ENCODE measurements at places on chromosomes 3 and 15. TPM values are rescaled to one million over a fixed set of nuclear protein-coding genes. Genes with fewer than 3 reads are reported as not detected.

ZKSCAN7 gene
- total RNA-seq = 6.4 TPM

OXSR1 gene
- 37.5 TPM for total RNA-seq

GOLGA8G gene
- not detected for total RNA-seq

ADCY5 gene
- total RNA-seq = 0.08 TPM

KLHL40 gene
- total RNA-seq = not detected

LDHAL6B gene
- not detected for total RNA-seq

Measured in hair follicular keratinocyte (primary cell).